ENCODE measurements at places on chromosomes 11 and 22.

DNA sequence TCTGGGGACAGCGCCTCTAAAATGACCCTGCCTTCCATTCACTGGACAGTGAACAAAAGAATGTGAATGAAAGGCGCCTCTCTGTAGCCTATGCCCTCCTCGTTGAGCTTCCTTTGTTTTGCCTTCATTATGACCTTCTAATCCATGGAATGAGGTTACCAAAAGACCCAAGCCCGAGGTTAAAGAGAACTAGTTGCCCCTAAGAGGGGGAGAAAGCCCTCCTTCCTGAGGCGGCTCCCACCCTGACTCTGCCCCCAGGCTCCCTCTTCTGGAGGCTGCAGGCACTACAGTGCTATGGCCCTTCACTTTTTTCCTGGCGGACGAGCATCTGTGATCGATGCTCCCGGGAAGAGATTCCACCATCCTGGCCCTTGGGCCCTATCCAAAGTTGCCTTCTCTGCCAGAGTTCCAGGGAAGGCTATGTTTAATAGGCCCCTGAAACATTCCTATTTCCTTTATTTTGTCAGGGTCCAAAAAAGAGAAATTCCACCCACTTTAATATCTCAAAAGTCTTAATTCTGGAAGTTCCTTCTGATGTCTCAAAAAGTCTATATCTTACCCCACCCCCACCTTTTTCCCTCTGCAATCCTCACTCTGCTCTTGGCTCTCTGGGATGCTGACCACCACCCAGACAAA is 147.3 kb downstream of the FEZ1 start:
- DNase-seq, result peak; percentile 58

DNA sequence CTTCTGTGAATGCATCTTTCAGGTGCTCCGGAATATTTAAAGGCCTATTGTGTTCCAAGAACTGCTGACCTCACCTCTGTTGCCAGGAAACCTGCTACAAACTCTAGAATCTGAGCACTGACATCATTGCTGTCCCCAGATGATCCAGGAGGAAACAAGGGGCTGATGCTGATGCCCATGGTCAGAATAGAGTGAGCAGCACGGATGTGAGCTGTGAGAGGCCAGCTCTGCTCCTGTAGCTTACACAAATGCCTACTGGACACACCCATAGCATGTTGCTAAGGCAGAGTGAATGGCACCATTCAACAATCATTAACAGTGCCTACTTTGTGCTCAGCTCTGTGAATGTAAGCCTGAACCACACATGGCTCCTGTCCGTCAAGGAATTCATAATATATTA is 276.7 kb upstream of the API5 start:
- DNase-seq, result no peak

GRCh38 chr11:67646535-67647336 is 3.8 kb downstream of the ACY3 start:
- DNase-seq, result no peak

- DNase-seq, result no peak
These were observed 43.5 kb upstream of the DAGLA start for GRCh38 chr11:61636676-61637075.

- no peak for DNase-seq
These were observed 20.2 kb upstream of the CHKA start for GRCh38 chr11:68141246-68142027.

DNA sequence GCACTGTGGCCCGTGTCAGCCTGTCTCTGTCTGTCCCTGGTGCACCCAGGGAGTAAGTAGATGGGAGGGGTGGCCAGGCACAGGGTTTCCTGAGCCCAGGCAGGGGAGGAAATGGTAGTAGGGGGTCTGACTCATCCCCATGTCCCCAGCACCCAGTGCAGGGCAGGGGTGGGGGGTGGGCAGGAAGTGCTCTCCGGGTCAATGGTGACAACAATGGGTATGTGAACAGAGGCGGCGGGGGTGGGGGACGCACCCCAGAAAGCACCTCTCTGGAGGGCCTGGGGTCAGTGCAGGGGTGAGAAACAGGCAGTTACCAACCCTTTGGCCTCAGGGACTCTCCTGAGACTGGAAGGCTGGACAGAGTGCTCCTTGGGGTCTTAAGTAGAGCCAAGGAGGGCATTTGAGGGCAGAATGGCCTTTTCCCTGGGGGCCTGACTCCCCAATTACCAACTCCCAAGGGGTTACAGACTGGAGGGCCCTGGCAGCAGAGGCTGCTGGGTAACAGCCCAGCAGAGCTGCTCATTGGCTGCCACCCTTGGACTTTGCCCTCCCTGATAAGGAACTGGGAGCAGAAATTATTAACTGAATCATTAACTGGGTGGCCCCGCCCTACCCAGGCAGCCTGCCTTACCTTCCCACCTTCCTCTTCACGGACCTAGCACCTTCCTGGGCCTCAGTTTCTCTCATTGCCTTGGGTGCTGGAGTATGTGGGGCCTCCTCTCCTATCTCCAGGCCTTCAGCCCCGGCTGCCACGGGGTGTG is 4.2 kb downstream of the MYRF start:
- no peak for DNase-seq

DNA sequence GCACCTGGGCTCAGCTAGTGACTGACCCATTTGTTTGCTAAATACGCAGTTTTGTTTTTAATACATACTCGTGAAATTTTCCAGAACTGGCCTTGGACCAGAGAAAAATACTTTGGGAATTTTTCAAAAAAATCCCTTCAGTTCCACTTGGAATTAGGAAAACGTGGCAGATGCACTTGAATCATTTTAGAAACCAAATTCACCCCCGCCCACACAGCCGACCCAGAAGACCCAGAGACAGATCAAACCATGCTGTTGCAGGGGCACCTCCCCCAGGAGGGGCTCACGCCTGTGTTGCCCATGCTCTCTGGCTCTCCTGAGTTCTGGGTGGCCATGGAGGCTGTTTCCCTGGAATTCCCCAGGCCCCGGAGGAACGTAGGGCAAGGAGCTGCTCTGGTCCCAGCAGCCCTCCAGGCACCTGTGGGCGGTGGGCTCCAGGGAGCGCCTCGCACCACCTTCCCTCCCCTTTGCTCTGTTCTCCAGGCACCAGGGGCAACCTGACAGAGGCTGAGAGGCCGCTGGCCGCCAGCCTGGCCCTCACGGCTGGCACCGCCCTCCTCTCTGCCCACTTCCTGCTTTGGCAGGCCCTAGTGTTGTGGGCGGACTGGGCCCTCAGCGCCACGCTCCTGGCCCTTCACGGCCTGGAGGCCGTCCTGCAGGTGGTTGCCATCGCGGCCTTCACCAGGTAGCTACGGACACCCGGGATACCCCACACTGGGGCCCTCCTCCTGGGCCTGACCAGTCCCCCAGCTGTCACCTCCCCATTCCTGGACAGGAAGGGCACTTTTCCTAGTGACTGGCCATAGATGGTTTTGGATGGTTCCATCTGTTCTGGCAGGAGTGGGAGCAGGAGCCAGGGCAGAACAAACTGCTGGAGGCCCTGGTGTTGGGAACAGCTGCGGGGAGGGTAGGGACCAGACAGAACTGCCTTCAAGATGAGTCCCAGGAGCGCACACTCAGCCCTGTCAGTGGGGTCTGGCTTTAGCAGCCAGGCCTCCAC is 3.3 kb upstream of the EPS8L2 start:
- no peak for DNase-seq

DNA sequence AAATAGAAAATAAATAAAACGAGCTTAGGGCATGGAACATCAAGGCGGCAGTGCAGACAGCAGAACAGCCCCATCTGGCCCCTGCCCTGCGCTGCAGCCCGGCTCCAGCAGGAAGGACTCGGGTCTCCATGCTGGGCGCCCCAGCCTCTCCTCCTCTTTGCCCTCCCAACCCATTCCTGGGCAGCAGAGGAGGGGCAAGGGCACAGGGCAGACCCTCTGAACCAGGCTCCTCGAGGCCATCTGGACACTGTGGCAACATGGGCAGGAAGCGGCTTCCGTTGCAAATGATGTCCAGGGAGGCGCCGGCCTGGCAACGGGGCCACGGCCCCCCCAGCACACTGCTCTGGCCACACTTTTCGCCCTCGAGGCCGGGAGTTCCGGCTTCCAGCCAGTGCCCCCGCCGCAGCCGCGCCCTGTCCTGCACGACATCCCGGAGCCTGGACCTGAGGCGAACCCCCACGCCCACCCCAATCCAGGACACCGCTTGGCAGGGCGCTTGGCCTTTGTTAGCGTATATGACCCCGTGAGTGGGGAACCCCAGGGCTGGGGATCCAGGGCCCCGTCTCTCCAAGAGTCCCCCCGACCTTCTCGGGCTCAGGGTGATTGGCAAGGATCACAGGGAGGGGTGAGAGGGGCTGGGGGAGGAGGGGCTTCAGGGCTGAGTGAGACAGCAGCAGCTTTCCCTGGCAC is 192.1 kb downstream of the IGLL1 start:
- no peak for DNase-seq

DNA sequence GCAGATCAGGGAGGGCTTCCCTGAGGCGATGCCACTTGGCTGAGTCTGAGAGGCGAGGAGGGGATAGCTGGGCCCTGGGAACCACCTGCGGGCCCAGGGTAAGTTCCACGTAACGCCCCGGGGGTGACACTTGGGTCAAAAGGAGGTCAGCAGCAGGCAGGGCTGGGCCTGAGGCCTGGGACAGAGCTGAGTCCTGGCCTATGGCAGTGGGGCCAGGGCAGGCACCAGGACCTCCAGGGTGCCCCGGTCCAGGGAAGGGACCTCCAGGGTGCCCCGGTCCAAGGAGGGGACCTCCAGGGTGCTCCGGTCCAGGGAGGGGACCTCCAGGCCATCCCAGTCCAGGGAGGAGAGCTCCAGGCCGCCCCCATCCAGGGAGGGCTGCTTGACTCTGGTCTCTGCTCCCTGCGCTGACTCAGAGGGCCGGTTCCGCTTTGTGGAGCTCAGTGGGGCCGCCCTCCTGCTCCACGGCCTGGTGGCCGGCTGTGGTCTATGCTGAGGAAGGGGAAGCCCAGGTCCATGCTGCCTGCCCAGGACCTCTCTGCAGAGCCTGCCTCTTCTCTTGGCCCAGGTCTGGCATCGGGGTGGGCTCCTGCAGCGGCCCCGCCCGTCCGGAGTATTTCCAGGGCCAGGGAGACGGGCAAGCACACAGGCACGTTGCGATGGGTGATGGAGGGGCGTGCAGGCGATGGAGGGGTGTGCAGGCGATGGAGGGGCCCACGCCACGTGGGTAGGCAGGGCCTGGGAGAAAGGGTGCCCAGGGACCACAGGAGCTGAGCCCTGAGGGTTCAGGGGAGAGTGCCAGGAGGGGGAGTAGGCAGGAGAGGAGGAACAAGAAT is 19.5 kb upstream of the WNT7B start:
- DNase-seq, result no peak

DNA sequence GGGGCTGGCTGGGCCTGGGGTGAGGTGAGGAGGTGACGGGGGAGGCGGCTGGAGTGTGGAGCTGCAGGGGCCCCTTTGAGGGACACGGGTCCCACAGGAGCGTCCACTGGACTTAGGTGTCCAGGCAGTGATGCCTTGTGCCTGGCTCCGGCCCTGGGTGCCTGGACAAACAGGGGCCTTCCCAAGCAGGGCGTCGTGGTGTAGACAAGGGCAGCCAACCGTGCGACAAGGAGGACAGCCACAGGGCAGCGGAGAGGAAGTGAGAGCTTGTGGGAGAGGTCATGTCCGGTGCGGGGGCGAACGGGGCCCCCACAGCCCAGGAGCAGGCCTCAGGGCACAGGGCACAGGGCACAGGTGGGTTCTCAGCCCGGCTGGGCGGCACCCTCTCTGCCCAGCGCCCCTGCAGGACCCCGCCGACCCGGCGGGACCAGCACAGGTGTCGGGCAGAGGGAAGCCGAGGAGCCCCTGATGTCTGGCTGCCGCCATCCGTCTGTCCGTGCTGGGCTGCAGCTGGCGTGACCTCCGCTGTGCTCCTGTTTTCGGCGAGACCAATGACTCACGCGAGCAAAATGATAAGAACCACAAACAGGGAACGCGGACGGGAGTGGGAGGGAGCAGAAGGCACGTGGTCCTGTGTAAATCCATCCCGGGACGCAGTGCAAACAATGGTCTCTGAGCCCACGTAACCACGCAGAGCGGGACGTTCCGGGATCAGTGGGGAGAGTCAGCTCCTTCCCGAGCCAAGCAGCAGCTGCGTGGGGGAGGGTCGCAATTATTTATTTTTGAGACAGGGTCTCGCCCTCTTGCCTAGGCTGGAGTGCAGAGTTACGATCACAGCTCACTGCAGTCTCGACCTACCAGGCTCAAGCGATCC is 49.1 kb upstream of the A4GALT start:
- no peak for DNase-seq

DNA sequence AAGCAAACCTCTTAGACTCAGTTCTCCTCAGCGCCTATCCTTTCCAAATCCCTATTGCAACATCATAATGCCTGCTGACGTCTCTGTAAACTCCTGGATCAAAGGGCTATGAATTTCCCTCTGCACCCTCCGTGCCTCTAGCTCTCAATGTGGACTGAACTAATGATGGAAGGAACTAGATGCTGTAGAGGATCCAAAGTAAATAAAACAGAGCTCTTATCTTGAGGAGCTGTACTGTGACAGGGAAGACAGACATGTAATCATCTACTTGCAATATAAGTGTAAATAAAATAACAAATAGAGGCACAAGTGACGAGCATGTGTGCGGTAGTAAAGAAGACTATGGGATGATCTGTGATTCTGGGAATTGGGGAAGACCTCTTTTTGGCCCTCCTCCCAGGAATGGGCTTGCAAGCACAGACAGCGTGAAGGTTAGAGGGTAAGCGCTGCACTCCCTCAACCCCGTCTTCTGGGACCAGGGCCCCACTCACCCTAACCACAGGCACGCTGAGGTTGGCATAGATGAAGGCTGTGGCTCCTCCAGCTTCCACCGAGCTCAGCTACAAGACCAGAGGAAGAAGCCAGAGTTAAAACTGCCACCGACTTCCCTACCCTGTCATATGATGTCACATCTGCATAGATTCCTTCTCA is 42.2 kb downstream of the P4HA3 start:
- no peak for DNase-seq

- no peak for DNase-seq
These were observed 366.2 kb upstream of the CCDC179 start for GRCh38 chr11:23226331-23227077.

All from RWPE1 (cell line).